ENCODE measurements at places on chromosomes 16 and 17.
A peak's percentile ranks its signal among the peaks of the same experiment; 100 is the strongest.

DNA sequence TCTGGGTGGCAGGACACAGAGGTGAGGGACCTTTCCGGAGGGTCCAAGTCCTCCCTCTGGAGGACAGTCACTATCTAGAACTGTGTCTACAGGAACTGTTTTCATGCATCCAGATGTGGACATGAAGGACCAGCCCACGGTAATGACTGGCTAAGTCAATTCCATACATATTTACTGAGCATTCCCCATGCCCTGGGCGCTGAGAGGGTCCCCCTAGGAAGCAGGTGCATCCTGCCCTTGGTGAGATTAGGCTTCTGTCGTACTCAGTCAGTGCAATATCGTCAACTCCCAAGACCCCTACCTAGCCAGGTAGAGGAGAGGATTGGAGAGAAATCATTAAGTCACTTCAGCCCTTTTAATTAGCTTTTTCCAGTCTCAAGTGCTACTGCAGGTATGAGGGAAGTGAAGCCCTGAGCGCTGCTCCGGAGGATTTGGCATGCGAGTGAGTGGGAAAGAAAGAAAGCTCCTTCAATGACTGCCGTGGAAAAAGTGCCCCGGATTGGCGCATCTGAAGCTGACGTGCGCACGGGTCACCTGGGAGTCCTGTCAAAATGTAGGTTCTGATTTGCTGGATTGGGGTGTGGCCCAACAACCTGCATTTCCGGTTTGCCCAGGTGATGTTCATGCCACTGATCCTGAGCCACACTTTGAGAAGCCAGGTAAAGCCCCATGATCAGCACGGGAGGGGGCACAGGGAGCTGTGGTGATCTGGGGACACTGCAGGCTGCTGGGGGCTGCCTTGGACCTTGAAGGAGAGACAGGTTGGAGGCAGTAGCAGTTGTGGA lies 367.4 kb upstream of the TNRC6C start:
- DNase-seq, result peak; percentile 52

GRCh38 chr17:33602981-33603380 lies 309.9 kb upstream of the ASIC2 start:
- no peak for DNase-seq

GRCh38 chr16:56279132-56279531 lies 87.8 kb downstream of the GNAO1 start:
- DNase-seq, result peak; percentile 59

DNA sequence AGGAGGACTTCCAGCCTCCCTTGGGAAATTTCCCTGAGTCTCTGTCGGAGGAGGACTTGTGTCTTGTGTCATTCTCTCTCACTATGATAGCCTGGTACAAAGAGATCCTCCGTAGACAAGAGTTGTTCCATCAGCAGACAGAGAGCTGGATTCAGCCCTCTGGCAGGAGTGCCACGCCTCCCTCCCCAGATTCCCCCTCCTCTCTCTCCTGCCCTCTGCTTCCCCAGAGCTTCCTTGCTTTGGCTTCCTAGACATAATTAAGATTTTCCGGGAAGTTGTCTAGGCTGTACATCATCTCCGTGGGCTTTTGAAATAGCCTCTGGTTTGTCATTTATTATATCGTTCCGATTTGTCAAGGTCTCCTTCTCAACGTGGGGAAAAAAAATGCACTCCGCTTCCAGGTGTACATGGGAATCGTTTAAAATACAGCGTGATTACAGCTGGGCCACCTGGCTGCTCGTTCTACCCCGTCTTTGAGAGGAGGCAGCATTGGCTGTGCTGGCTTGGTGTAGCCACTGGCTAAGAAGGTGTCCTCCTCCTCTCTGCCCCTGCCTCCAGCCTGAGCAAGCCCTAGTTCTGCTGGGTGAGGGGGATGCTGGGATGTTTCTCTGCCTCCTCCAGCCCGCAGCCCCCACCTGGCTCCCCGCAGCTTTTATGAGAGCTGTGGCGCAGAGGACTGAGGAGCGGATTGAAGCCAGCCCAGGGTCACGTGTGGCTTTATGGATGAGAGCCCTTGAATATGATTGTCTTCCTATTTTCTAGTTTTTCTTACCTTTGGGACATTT lies 282.5 kb downstream of the SNX29 start:
- DNase-seq, result no peak

- DNase-seq, result no peak
These were observed 115.5 kb downstream of the SOCS1 start for GRCh38 chr16:11140466-11140865.

GRCh38 chr16:31460582-31461002 lies 1.3 kb downstream of the ARMC5 start:
- DNase-seq, result no peak

DNA sequence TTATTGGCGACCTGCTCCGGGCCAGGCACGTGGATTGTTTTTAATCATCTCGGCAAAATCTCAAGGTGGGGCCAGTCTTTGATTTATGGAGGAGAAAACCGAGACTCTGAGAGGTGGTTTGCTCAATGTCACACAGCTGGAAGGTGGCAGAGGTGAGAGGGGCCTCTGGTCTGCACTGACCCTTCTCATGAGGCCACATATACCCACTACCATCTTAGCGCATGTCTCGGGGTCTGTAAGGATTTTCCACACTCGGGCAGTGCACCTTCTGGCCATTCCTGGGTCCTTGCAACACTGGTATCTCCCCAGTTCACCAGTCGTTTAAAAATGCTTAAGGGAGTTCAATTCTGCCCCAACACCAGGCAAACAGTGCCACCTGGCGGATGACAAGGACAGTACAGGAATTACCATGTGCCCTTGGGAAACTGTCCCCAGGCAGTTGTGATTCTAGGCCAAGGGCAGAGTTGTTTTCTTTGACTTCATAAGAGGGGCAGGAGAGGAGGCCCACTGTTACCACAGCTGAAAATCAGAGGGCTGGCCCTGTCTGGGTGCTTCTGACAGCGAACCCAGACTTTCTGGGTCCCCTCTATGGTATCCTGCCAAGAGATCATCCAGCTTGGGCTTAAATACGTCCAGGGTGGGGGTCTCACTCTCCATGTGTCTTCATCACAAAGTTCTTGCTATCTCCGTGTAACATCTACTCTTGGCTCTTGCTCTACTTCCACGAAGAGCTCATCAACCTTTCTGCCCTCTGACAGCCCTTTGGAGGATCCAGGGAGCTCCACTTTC lies 39.4 kb upstream of the RAI1 start:
- DNase-seq, result peak; percentile 75

DNA sequence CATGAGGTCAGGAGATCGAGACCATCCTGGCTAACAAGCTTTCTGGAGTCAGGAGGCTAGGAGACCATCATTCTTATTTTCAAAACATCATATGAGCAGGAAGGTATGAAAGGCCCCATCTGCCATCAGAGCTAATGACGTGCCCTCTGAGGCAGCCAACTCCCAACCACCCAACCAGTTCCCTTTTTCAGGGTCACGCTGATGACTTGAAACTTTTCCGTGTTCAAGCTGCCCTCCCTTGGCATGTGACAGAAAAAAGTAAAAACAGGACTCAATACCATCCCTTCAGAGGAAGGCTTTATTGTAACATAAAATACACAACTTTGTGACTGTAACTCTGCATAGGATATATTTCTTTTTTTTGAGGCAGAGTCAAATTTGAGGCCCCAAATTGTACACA lies 4.6 kb upstream of the GHDC start:
- DNase-seq, result no peak

- DNase-seq, result no peak
These were observed 38.6 kb downstream of the ARHGAP27 start for GRCh38 chr17:45394091-45394490.

GRCh38 chr17:10292057-10292937 lies 80.5 kb downstream of the MYH13 start:
- DNase-seq, result no peak

DNA sequence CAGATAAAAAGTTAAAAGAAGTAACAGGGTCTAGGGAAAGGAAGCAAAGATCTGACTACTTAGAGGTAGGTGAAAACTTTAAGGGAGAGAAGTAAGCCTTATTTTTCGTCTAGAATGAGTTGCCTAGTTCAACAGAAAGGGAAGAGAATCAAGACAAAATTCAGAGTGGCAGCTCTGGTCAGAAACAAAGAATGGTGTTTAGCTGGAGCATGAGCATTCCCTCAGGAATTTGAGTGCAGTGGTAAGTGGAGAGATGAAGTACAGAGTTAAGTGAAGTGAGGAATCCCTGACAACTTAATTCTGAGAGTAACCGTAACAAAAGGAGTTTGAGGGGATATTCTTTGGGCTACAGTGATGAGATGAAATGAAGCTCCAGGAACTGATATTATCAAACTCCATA lies 11.5 kb downstream of the SMG6 start:
- no peak for DNase-seq

DNA sequence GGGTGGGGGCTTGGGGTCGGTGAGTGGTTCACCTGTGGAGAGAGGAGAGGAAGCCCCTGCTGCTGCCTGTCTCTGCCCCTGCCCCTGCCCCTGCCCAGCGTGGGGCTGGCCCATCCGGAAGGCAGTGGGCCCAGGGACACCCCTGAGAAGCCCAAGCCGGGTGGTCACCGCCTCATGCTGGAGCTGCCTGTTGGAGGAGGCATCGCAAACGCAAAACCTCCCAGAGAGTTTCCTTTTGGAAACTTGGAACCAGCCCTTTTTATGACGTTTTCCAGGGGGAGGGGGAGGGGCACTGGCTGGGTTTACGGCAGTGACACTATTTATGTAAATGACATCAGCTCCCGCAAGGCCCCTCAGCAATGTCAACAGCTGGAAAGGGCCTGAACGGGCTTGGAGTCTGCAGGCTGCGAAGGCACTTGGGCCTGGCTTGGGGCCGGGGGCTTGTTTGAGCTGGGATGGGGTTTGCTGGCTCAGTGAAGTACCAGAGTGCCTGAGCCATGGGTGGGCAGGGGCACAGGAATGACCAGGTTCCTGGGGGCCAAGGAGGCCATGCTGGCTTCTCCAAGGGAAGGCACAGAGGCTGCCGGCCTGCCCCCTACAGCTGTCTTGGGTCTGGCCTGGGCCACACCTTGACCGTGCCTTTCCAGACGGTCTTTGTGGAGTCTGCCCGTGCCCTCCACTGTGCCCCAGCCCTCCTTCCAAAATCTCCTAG lies 219.5 kb downstream of the NTN1 start:
- DNase-seq, result no peak

- DNase-seq, result no peak
These were observed 1.9 kb downstream of the HS3ST2 start for GRCh38 chr16:22815863-22816262.

GRCh38 chr17:56177361-56177760 lies 24.1 kb downstream of the ANKFN1 start:
- no peak for DNase-seq

- no peak for DNase-seq
These were observed 263.2 kb downstream of the WWOX start for GRCh38 chr16:78362524-78363135.

DNA sequence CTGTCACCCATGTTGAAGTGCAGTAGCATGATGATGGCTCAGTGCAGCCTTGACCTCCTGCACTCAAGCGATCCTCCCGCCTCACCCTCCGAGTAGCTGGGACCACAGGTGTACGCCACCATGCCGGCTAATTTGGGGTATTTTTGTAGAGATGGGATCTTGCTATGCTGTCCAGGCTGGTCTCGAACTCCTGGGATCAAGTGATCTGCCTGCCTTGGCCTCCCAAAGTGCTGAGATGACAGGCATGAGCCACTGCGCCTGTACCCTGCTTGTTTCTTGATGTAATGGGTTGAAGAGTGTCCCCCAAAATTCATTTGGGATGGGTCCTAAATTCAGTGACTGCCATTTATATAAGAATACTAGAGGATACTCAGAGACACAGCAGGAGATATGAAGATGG lies 57.2 kb downstream of the ABCC6 start:
- no peak for DNase-seq

DNA sequence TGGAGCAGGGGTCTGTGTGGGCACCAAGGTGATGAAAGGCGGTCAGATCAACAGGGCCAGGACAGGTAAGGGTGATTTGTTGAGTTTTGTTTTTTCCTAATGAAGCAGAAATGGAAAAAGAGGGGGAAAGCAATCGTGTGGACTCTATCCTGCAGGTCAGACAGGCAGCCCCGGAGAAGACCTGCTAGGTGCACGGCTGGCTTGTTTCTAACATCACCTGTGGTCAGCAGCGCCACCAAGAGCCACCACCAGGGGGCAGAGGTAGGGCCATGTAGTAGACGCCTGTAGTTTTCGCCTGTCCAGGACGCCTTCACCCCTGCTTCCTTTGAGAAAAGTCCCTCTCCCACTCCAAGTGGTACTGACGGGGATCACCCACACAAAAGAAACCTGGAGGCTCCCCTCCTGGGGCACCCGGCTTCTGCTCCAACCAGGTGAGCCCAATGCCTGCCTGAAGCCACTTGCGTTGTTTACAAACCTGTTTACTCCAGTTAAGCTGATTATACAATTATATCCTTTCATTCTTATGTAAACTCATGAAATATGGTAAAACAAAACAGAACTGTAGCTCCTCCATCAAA lies 54.2 kb upstream of the SEC14L1 start:
- peak; percentile 96 for DNase-seq

DNA sequence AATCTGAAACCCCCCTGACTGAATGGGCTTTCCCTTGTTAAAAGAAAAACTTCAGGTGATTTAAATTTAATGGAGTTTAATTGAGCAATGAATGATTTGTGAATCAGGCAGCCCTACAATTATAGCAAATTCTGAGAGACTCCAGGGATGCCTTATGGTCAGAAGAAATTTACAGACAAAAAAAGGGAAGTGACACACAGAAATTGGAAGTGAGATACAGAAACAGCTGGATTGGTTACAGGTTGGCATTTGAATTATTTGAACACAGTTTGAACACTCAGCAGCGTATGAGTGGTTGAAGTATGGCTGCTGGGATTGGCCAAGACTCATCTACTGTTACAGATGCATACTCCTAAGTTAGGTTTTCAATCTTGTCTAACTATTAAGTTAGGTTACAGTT lies 19.0 kb upstream of the CPHXL start:
- DNase-seq, result no peak

GRCh38 chr16:75043175-75043895 lies 44.5 kb downstream of the ZNRF1 start:
- no peak for DNase-seq

Measured in Calu3 (cell line).